ENCODE measurements at places on chromosomes 6 and 20.

DNA sequence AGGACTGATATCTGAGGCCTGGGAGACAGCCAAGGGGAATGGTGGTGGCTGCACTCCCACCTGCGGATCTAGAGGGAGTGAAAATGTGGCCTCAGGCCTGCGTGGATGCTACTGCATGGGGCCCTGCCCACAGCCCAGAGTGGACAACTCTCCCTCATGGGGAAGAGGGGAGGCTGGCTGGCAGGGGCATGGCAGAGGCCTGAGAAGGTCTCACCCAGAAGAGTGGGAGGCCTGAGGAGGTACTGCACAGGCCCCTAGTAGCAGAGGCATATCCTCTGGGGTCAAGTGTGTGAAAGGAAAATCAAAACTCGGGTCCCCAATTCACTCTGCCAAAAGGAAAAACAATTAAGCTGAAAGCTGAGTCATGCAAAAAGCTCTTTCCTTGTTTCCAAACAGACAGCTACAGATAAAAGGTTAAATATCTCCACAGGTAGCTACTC is 158.2 kb downstream of the AKAP7 start:
- DNase-seq = no peak

DNA sequence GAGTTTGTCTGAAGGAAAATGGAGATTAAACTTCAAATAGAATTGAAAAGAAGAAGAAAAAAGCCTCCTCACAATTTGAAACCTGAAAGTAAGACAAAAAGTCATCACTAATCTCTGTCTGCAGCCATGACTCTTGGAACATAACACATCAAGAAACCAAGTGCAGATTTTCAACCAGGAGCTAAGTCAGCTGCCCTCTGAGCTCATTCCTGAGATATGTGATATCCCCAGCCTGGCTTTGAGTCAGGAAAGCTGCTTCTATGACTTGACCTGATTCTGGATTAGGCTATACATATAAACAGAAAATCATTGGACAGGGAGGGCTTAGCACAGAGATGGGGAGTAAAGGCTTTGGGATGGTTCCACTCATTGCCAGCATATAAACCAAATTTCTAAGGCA is 891.4 kb downstream of the TFAP2A start:
- no peak for DNase-seq

- DNase-seq = no peak
Measured at GRCh38 chr6:20286968-20287565, 74.8 kb upstream of the MBOAT1 start.

- no peak for DNase-seq
Measured at GRCh38 chr6:152948150-152948768, 34.6 kb downstream of the FBXO5 start.

GRCh38 chr6:57130661-57131177 is 40.7 kb downstream of the ZNF451 start:
- DNase-seq = no peak

DNA sequence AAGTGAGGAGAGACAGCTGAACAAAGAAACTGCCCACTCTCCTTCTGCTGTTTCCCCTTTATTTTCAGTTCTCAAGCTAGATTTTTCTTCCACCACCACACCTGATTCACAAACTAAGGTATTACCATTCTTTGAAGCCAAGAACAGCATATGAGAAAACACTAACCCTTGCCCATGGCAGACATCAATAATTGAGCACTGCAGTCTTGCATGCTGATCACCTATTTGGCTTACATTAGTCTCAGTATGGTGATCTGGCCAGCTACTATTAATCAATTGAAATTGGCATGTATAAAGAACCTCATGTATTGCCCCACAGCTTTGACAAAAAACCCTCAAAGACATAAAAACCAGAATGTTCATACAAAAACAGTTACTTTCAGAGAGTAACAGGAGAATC is 166.3 kb downstream of the SAMD5 start:
- no peak for DNase-seq

DNA sequence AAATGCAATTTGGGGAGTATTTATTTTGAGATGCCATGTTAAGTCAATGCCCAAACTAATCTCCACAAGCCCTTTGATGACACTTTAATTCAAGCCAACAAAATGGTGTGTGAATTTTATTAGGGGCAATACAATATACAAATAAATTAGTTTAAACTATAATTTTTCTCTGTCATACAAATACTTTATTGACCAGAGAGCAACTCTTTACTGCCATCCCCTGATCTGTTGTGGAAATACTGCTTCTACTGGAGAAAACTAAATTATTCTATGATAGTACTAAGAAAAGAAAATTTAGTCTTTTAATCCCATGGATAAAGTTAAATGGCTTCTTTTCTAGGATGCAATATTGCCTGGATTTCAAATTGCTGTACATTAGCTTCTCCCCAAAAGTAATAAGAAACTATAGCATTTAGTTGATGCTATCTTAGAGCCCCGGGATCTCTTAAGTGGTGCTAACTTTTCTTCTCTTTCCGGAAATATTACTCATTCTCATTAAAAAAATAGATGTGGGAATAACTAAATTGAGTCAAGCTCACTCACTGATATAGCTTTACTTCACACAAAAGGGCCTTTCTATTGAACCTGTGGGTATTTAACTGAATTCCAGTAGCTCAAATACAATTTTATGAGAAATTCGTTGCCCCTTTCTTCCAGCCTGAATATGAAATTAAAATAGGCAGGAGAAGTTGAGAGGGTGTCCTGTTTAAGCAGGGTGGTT is 49.2 kb downstream of the SMPDL3A start:
- no peak for DNase-seq

- DNase-seq = no peak
Measured at GRCh38 chr6:166499350-166500163, 86.9 kb downstream of the RAMACL start.

- no peak for DNase-seq
Measured at GRCh38 chr6:90294008-90294511, 2.6 kb downstream of the BACH2 start.

DNA sequence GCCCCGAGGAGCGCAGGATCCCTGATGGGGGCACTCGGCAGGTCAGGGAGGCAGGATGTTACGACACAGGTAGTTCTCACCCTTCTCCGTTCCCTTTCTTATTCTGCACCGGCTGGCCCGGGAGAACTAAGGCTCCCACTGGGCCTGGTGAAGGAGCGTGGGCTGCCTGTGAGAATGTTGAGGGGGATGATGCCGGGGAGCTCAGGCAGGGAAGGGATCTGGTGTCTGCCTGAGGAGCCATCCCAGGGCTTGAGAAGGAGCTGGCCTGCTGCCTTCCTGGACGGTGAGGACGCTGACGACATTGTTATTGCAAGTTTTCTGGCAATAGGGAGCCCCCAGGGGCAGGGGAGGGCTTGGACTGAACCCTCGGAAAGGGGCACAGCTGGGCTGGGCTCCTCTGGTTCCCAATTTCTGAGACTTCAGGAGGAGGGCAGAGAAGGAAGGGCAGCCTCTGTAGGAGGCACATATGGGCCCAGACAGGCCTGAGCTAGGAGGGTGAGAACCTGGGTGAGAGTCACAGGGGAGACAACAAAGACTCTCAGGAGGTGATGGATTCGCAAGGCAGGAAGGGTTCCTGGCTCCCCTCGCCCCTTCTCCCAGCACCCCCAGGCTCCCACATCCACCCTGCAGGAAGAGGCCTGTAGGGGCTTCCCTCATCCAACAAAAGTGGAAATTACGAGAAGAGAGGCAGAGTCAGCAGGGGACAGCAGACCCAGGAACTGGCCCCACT is 32.8 kb downstream of the CYP21A2 start:
- no peak for DNase-seq

DNA sequence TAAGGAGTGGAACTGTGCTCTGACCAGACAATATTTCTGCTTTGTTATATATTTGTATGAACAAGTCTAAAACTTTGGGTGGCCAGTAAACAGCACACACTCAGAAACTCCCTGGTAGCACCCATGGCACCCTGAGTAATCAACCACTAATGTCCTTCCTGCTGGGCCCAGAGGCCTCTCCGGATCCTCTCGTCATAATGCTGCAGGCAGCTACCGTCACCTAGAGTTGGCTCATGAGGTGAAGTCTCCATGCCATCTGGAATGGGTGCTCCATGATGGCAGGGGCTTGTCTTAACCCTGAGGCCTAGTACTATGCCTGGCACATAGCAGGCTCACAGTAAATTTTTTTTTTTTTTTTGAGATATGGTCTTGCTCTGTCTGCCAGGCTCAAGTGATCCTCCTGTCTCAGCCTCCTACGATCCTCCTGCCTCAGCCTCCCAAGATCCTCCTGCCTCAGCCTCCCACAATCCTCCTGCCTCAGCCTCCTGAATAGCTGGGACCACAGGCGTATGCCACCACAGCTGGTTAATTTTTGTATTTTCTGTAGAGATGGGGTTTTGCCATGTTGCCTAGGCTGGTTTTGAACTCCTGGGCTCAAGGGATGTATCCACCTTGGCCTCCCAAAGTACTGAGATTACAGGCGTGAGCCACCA is 3.0 kb upstream of the SDCBP2 start:
- DNase-seq = no peak

DNA sequence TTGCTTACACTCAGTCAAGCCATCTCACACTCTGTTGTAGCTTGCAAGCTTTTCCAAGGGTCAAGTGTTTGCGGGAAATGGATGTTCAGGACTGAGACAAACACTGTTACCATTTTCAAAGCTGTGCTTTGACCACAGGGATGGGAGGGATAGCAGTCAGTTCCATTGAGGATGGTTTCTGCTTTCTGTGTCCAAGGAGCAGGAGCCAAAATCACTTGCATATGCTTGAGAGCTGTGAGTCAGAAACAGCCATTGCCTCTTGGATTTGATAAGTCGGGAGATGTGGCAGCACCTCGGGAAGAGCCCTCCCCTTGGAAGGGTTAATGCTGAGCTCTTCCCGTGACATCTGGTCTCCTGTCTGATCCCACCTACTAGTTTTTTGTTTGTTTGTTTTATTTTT is 85.2 kb downstream of the TCP11 start:
- no peak for DNase-seq

Data from activated CD8-positive, alpha-beta memory T cell treated with anti-CD3 and anti-CD28 coated beads for 1 hour (primary cell).